ENCODE measurements at places on chromosomes 6 and 20.

GRCh38 chr6:117329926-117330325, 64.6 kb downstream of the VGLL2 start:
- no peak for DNase-seq

DNA sequence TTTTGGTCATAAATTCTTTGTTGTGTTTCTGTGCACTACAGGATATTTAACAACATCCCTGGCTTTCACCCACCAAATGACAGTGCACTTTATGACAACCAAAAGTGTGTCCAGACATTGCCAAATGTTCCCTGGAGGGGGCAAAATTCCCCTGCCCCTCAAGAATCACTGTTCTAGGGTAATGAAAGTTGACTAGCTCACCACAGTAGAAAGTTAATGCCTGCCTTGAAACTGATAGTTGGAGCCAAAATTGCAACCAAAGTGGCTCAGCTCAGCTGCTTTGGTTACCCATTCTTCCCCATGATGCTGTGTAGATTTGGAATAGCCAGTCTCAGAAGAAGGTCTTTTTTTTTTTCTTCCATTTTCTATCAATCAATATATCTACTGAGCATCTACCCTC, 150.6 kb downstream of the RALGAPA2 start:
- no peak for DNase-seq

DNA sequence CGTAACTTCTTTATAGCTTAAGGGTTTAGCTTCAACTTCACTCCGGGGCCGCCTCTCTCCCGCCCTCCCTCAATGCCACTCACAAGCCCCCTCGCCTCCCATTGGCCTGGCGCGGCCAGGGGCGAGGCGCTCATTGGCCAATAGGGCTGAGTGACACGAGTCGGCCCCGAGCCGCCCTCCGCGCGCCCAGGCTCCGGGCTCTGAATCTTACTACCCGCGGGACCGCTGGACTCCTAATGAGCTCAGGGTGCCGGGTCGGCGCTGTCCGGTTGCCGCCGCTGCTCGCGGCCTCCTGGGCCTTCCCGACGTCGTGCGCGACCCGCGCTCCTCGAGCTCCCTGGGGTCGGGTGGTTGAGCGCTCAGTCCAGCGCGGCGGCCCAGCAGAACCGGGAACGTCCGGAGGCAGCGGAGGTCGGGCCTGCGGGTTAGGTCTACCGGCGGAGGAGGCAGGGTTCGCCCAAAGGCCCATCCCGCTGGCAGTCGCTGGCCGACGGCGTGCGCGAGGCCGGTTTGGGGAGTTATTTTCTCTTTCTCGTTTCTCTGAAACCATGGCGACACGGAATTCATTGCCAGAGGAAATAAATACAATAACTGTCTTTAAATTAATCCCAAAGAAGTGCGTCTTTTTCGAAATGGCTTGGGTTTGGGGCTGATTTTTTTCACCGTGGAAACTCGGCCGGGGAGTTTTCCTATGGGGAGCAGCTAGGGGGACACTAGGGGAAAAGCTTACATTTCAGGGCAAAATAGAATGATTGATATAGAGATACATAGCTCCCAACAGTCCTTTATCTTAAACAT, at the start of gene SIM1:
TSS of gene SIM1 (minus strand) at position 19 of the 798 bp plus-strand sequence. CDS start 1,453 bp downstream, outside the sequence.
- no peak for DNase-seq

DNA sequence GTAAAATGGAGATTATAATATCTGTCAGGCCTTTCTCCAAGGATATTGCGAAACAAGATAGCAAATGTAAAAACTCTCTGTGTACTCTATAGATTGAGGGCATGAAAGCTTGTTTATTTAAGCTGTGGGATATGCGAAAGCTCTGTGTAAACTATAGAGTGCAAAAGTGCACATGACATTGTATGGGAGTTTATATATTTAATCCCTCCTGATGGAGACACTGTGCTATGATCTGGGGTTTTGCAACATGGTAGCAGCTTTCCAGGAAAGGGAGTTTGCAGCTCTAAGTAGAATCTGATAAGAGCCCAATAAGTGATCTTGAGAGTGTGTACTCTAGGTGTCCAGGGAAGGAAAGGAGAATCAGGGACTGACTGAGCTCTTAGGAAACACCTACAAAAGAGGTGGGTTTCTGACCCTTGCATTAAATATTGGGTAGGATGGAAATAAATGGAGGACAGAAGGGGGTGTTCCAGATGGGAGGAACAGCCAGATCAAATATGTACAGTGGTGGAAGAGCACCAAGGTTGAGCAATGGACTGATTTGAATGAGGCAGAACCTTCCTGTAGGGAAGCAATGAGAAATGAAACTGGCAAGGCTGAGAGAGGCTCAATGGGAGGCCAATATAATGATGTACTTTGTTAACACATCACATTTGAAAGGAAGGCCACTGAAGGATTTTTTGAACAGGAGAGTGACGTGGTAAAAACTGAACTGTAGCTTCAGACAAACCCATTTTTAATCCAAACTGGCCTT, 450.1 kb downstream of the GJA1 start:
- no peak for DNase-seq

- DNase-seq = no peak
Observed at GRCh38 chr6:146770275-146770964, 171.6 kb downstream of the ADGB start.

DNA sequence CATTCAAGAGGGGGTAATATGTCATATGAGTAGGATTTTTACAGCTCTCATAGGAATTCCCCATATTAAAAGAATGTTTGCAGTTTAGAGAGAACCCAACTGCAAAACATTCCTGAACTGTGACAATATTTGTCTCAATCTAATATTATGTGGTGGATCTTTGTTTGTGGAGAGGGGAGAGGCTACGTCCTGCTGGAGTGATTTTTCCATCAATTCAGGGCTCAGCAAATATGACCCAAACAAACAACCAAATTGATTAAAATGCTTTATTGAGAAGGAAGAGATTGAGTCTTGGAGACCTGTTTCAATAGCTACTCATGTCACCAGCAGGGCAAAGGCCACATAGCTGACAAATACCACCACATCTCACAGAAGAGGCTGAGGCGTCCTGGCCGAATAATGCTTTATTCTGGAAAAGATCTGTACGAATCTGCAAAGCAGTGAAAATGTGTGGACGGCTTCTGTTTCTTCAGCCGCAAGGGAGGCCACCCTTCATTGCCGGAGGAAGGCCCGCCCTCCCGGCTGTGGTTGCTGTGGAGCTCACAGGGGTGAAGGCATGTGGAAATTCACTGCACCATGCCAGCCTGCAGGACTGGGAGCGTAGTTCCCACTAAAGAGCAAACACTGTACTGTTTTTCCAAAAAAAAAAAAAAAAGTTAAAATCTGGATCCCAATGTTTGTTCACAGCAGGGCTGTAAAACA, 89.7 kb upstream of the QKI start:
- no peak for DNase-seq

DNA sequence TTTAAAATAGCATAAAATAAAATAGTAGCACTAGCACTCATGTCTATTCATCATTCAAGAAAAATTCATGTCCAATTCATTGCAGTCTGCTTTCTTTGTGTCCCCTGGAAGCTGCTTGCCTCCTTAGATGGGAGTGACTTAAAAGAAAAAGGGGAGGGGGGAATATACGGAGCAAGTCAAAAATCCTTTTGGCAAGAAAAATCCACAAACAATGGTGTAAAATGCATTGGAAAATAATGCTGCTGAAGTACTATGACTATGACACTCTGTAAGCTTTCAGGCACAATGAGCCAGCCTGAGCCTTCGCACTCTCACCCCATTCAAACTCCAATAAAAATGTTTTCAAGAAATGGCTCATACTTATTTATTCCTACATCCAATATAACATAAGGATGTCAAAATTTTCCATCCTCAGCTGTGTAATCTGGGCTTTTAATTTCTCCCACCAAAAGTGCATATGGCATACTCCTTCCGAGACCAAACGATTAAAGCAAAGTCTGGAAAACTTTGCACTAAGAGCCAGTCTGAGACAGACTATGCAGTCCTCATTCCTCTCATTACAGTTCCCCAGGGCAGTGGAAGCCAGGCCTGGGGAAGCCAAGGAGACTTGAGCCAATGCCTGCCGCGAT, 790 bp downstream of the NEDD9 start:
- no peak for DNase-seq

Measured in stimulated activated CD8-positive, alpha-beta memory T cell treated with anti-CD3 and anti-CD28 coated beads, Interleukin-7, amount 100 ng/mL, for 24 hours (primary cell).